ENCODE measurements at places on chromosomes 16 and 17.

DNA sequence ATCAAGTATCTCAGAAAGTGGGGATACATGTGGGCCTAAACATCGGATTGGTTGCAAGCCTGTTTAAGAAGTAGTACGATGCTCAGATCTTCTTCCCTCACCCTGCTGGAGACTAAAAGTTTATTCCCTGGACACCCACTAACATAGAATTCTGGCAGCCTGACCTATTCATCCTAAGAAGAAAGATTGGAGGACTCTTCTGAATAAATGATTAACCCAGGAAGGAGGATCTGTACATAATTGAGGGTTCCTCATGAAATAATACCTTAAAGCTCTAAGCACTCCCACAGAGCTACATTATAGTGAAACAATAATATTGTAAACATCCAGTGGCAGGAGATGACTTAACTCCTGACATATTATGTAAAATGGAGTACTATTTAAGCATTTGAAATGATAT, 111.7 kb downstream of the NLK start:
- no peak for DNase-seq

DNA sequence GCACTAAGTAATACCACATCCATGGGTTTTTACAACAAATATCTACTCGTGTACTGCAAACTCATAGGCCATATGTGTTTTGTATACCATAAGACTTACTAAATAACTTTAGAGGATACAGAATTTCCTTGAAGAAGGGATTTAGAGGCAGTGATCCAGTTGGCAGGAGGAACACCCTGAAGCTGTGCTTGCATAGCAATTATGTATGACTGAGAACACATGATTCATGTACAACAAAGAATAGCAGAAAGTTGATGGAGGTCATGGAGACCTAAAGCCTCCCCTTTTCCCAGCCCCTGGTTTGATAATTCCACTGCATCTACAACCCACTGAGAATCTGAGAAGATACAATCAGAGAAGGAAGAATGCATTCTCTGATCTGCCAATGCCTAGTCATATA, 83.8 kb upstream of the PMFBP1 start:
- no peak for DNase-seq

DNA sequence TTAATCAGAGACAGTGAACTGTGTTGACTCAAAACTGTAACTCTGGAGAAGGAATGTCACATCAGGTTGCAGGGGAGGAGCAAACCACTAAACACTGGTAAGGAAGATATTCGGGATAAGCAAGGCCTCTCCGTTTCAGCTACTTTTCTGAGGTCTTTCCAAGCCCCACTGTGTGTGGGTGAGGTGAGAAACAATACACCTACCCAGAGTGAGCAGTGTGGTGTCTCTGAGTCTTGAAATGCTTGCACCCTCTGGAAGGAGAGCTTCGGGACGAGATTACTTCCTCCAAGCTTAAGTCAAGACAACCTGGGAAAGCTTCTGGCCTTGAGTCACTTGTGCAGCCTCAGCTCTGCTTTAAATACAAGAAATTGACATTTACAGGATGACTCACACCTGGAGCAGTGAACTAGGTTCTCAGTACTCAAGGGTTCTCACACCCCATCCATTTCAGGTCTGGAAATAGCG, 2.5 kb upstream of the MAP3K14 start:
- DNase-seq: no peak

GRCh38 chr16:31221357-31222160, 4.6 kb upstream of the PYDC1 start:
- DNase-seq: no peak

GRCh38 chr16:53773150-53773846, 69.3 kb downstream of the FTO start:
- no peak for DNase-seq

DNA sequence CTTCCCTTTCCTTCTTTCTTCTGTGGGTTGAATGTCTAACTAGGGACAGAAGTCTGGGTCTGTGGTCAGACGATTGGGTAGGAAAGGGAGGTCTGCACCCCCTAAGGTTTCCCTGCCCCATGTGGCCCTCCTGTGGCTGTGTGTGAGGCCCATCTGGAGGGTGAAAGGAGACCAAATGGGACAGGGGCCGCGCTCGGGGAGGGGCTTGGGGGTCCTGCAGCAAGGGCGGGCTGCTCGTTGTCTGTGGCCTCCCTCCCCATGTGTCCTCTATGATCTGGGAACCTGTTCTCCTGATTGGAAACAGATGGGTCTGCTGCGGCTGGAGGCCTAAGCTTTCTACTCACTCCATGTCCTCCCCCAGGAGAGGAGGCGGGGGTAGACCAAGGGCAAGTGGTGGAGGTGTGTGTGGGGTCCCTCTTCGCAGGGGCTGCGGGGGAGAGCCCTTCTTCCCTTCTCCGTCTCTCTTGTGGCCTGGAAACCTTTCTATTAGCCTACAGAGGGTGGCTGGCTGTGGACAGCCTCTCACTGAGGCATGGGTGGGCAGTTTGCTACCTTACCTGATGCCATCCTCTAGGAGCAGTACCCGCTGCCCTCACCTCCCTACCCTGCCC, 18.6 kb downstream of the IGFBP4 start:
- no peak for DNase-seq

DNA sequence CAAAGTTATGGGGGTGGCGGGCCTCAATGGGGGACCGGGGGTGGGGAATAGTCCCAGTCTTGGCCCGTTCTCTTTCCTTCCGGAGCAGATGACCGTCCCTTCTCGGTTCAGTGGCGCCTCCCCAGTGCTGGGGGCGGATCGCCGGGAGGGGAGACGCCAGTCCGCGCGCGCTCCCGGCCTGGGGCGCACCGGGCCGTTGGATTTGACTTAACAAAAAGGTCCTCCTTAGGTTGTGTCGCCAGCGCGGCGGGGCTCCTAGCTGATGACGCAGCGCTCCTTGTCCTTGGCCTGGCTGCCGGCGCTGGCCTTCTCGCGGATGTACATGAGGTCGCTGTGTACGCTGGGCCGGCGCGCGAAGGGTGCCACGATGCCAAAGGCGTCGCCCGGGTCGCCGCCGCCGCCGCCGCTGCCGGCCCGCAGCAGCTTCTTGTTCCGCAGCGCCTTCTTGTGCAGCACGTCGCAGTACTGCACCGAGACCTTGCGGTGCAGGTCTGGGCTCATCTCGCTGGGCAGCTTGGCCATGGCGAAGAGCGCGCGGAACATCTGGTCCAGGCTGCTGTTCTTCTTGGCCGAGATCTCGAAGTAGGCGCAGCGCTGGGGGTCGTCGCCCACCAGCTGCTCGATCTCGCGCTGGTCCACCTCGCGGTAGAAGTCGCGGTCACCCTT, 1.2 kb downstream of the RASD1 start:
- no peak for DNase-seq

DNA sequence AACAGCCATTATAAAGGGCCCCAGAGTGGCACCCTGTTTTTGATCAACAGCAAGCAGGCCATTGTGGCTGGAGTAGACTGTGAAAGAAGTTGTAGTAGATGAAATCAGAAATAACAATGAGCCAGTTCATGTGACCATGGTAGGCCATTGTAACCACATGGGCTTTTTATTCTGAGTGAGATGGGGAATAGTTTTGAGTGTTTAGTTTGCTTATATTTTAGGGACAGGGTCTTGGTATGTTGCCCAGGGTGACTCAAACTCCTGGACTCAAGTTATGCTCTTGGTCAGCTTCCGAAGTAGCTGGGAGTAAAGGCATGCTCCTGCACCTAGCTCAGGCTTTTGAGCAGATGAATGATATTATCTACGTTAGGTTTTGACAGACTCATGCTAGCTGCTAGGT, 12.0 kb downstream of the CBFB start:
- no peak for DNase-seq

GRCh38 chr16:20897922-20898321, 2.2 kb downstream of the DCUN1D3 start:
- DNase-seq: no peak

GRCh38 chr17:32593003-32593402, 106.2 kb downstream of the CDK5R1 start:
- DNase-seq: no peak

- no peak for DNase-seq
Measured at GRCh38 chr17:9306086-9306485, 269.5 kb downstream of the STX8 start.

- no peak for DNase-seq
Measured at GRCh38 chr16:24232936-24233335, 23.2 kb upstream of the CACNG3 start.

- DNase-seq: no peak
Measured at GRCh38 chr16:81442220-81442915, 2.2 kb upstream of the CMIP start.

GRCh38 chr16:81465375-81465943, 20.9 kb downstream of the CMIP start:
- no peak for DNase-seq

DNA sequence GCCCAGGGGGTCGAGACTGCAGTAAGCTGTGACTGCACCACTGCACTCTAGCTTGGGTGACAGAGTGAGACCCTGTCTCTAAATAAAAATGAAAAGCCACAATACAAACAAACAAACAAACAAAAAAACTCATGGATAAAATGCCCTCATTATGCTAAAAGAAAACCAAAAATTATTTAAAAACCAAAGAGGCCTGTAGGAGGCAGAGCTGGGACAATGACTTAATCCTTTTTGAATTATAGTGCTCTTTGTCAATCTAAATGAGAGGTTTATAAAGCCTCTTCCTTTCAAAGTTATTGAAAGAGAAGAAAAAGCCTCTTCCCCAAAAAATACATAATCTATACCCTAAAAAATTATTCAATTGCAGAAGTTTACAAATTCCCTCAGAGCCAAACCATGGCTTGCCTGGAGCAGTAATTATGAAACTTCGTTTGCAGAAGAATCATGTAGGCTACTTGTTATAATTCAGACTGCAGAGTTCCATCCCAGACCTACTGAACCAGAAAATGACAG, 18.5 kb downstream of the CRLF3 start:
- no peak for DNase-seq

- peak; percentile 28 for DNase-seq
Measured at GRCh38 chr17:81926451-81927151, 934 bp downstream of the MAFG start.

GRCh38 chr16:82601989-82602640, 24.7 kb upstream of the CDH13 start:
- no peak for DNase-seq

- DNase-seq: no peak
Measured at GRCh38 chr17:75501378-75502071, 13.8 kb downstream of the CASKIN2 start.

DNA sequence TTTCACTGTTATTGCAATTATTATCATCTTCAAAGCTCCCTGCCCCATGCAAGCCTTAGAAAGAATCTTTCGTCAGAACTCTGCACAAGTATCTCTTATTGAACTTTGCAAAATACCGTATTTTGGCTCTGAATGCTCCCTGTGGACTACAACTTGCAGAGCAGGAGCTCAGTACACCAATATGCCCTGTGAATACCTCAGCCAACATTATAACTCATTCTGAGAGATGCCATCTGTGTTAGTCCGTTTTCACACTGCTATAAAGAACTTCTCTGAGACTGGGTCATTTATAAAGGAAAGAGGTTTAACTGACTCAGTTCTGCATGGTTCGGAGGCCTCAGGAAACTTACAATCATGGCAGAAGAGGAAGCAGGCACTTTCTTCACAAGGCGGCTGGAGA, 87.2 kb upstream of the XYLT1 start:
- DNase-seq: no peak

- DNase-seq: no peak
Measured at GRCh38 chr16:64138006-64138405, 983.9 kb downstream of the CDH11 start.

DNA sequence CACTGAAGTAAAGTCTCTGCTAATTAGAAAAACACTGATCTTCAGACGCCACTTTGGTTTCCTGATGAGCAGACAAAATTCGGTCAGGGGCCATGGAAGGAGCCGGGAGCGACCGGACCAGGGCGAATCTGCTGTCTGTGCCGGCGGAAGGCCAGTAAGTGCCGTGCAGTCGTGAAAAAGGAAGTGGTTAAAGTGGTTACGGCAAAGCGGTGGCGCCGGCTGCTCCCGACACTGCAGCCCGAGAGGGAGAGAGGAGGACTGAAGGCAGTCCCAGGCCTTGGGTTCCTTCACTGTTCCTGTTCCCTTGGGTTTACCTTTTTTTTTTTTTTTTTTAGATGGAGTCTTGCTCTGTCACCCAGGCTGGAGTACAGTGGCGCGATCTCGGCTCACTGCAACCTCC, 17.3 kb upstream of the HEXD start:
- DNase-seq: peak; percentile 15

GRCh38 chr17:47643116-47643515, 6.6 kb upstream of the KPNB1 start:
- no peak for DNase-seq

- no peak for DNase-seq
Measured at GRCh38 chr17:63440127-63440769, 5.9 kb downstream of the CYB561 start.

GRCh38 chr16:69293401-69293800, 17.7 kb upstream of the VPS4A start:
- DNase-seq: no peak

DNA sequence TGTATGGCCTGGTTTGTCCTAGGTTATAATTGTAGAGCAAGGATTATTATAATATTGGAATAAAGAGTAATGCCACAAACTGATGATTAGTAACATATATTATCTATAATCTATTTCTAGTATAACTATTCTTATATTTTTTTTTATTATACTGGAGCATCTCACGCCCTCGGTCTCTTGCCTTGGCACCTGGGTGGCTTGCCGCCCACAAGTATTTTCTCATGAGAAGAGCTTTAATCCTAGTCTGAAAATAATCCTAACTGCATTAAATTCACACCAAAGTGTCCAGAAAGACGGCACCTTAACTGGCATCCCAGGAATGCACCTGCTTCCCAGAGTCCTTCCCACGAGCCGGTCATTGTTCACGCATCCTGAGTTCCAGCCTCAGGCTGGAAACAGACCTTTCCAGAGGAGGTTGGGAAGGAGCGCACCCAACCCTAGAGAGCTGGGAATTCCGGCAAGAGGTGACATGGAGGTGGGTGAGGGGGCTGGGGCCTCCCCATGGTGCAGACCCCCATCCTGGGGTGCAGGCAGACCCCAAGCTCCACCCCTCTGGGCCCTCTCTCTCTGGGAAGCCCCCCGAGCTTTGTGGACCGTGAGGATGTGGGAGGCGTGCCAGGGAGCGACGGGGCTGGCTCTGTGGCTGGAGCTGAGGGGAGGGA, 15.9 kb downstream of the CHMP1A start:
- no peak for DNase-seq

- DNase-seq: no peak
Measured at GRCh38 chr17:192666-193425, 11.4 kb upstream of the DOC2B start.

GRCh38 chr16:11986521-11987057, 10.1 kb downstream of the SNX29 start:
- DNase-seq: no peak

- DNase-seq: no peak
Measured at GRCh38 chr17:42034059-42034458, 14.2 kb downstream of the NKIRAS2 start.

GRCh38 chr16:76970087-76970744, 220.8 kb upstream of the MON1B start:
- DNase-seq: no peak

GRCh38 chr17:2635241-2635640, 41.8 kb downstream of the PAFAH1B1 start:
- DNase-seq: no peak

GRCh38 chr17:75683583-75683982, 16.4 kb downstream of the SAP30BP start:
- DNase-seq: no peak

- no peak for DNase-seq
Measured at GRCh38 chr16:86494039-86494564, 16.2 kb upstream of the FOXF1 start.

- DNase-seq: no peak
Measured at GRCh38 chr16:54444851-54445458, 158.4 kb upstream of the IRX3 start.

- DNase-seq: no peak
Measured at GRCh38 chr16:57570301-57571070, 28.0 kb downstream of the ADGRG5 start.

All from stimulated activated CD4-positive, alpha-beta T cell treated with anti-CD3 and anti-CD28 coated beads, TNF-alpha, amount 100 ng/mL, for 24 hours (primary cell).